ENCODE measurements at places on chromosomes 2 and 18.

GRCh38 chr2:102768892-102769291, 7.1 kb downstream of the TMEM182 start:
- no peak for DNase-seq

DNA sequence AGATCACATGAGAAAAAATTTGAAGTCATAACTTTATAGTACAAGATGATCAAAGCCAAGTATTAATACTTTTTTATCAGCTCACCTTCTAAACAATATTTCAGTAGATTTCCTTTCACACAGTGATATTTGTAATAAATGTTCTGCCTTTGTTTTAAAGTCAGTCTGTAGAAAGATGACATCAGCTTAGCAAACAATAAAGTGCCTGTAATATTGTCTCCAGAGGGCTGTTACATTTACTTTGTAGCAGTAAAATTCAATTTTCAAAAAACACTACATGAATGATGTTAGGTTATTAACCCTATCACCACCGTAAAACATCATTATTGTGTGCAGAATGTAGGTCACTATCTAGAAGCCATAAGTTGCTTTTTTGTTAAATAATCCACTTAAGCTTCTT, 49.6 kb downstream of the ZEB2 start:
- no peak for DNase-seq

GRCh38 chr2:134359367-134360081, 105.7 kb downstream of the MGAT5 start:
- no peak for DNase-seq

DNA sequence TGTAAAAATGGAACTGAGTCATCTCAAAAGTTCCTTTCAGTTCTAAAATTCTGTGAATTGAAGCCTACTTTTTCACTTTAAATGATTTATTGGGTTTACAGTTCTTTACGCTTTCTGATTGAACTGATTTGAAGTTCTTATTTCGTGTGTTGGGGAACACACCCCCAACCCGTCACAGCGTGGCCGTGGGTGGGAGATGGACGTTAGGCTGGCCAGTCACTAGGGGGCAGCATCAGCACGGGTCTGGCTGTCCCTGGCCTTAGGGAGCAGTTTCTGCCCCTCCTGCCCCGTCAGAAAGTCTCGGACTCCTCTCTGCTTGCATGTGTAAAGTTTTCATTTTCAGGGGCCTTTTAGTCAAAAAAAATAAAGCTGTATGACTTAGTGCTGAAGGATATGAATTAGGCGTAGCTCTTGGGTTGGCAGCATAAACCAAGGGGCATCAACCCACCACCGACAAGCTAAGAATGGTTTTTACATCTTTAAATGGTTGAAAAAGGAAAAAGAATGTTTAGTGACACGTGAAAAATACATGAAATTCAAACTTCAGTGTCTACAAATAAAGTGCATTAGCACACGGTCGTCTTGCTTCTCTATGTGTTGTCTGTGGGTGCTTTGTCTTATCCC, 63.4 kb downstream of the ZCCHC2 start:
- DNase-seq = peak; percentile 64

- no peak for DNase-seq
Observed at GRCh38 chr2:212831671-212832199, 293.1 kb upstream of the ERBB4 start.

- no peak for DNase-seq
Observed at GRCh38 chr2:197152451-197153228, 157.9 kb downstream of the ANKRD44 start.

GRCh38 chr2:168939918-168940317, 38.8 kb downstream of the G6PC2 start:
- no peak for DNase-seq

DNA sequence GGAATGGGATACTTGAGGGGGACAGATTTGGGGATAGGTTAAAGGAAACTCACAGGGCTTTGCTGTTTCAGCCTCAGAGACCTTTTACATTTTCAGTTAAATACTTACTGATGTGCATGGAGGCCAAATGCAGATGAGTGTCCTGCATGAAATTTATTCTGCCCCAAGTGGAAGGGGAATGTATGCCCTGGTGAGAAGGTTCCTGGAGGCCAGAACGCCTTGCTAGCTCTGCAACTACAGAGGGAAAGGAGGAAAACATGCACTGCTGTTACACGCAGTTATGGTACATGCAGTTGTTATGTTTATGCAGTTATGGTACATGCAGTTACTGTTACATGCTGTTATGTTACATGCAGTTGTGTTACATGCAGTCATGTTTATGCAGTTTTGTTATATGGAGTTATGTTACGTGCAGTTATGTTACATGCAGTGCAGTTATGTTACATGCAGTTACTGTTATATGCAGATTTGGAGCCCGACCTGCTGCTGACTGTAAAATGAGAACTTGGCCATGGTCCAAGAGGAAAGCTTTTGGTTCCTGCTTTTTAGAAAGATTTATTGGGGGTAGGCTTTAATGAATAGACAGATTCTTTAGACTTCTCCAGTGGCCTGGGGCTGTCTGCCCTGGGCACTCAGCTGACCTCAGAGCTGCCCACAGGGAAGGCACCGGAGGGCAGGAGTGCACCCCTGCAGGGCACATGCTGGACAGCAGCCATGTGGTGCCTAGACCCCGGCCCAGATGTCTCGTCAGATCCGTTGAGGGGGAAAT, 84.1 kb downstream of the LDLRAD4 start:
- DNase-seq = no peak

- no peak for DNase-seq
Observed at GRCh38 chr2:84424152-84424551, 34.9 kb downstream of the SUCLG1 start.

GRCh38 chr2:217911283-217912097, 91.3 kb downstream of the TNS1 start:
- DNase-seq = no peak

GRCh38 chr2:236162882-236163470, 5.2 kb downstream of the GBX2 start:
- DNase-seq = no peak

- no peak for DNase-seq
Observed at GRCh38 chr2:226904592-226904991, 68.7 kb downstream of the RHBDD1 start.

DNA sequence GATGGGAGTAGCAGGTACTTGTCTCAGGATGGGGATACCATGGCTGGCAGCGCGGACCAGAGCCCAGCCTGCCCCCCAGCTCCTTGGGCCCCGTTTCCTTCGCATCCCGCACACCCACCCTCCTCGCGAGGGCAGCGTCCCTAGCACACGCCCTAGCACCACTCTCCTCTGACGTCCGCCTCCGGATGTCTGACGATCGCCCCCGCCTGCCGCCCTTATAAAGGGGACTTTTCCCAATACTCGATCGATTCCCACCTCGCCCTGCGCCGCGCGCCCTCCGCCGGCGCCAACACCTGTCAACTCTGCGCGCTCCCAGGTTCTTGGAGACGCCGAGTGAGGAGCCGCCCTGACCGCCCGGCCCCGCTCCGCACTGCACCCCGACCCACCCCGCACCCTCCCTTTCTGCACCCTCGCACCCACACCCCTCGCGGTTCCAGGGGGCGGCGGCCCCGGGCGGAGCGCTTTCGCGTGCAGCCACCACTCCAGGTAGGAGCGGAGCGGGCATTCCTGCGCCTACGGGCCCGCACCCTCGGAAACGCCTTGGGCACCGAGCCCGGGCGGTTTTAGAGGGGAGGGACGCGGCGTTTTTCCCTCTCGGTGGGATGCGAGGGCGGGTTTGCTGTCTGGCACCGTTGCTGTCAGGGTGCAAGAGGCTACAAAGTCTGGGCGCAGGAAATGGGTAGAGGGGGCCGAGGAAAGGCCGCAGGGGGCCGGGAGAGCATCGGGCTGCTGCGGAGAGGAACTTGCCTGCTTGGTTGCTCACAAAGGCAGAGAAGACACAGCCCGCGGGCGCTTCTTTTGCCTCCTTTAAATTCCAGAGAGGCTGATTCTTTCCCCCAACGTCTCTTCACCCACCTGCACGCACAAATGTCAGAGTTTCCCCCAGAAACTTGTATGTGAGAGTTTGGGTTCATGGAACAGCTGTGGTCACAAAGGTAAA, at the start of gene SLC5A7:
Gene SLC5A7 (plus strand): TSS at position 247 of the 940 bp plus-strand sequence. CDS start 1,632 bp downstream, outside the sequence.
- DNase-seq = peak; percentile 73

DNA sequence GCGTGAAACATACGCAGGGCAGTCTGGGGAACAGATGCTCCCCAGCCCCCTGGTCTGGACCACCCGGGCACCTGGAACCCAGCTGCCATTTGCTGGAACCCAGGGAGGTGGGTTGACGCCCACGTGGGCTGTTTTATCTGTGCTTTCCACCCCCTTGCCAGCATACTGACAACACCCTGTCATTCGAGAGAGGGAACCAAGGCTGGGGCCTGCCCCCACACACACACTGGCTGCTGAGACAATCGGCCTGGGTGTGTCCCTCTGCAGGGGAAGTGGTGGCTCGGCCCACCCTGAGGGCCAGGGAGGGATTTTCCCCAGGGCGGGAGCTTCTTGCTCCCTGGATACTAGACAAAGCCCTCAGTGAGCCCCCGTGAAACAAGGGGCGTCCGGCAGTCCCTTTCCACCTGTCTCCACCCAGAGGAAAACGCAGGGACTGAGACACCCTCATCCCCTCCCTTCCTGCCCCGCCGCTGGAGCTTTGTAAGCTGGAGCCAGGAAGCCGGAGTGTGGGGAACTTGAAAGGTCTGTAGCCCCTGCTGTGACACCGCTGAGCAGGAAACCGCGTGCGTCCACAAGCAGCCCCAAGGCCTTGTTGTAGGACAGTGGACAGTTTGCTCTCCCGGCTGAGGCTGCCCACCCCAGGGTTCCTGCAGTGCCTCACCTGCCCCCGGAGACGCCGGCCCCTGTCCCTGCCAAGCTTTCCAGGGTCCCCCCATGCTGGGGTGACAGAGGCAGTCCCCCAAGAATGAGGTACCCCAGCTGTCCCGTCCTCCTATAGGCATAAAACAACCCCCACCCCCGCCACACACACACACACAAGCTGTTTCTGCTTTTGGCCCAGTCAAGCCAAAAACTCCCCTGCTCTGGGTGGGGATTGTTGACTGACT, 14.1 kb upstream of the KLF11 start:
- DNase-seq = peak; percentile 55

DNA sequence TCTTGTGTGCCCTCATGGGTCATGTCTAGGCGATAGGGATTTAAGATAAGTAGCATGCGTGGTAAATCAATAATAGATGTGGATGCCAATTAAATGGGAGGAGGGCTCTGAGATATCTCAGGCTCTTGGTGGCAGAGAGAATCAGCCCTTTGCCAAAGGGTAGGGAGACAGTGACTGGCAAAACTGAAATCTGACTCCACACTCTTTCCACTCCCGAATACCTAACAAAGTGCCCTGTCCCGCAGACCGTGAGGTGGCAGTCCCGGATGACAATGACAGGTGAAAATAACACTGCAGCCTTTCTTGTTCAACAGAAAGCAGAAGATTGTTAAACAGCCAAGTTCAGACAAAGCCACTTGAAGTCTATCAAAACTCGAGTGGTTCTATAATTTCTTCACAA, 47.0 kb downstream of the C2orf76 start:
- DNase-seq = no peak

DNA sequence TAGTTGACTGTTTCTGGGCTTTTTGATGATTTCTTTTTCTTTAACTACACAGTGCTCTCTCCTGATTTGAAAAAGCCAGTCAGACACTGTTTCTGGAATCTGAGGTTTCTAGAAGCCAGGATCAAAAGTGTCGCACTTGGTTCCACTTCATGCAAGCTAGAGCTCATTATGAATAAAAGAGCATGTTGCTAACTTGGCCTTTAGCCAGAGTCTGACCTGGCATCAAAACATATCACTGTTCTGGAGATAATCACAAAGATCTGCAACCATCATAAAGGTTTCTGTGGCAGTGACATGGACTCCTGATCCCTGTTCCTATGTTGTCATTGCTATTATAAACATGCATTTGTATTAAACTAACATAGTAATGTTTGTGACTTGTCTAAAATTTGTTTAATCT, 76.1 kb upstream of the MAPRE2 start:
- no peak for DNase-seq

- no peak for DNase-seq
Observed at GRCh38 chr2:230872151-230872967, 7.6 kb downstream of the ITM2C start.

- no peak for DNase-seq
Observed at GRCh38 chr2:114729026-114729425, 286.6 kb downstream of the DPP10 start.

- DNase-seq = no peak
Observed at GRCh38 chr2:23430263-23430662, 45.3 kb downstream of the KLHL29 start.

- DNase-seq = no peak
Observed at GRCh38 chr18:13423352-13423751, 204.8 kb downstream of the LDLRAD4 start.

DNA sequence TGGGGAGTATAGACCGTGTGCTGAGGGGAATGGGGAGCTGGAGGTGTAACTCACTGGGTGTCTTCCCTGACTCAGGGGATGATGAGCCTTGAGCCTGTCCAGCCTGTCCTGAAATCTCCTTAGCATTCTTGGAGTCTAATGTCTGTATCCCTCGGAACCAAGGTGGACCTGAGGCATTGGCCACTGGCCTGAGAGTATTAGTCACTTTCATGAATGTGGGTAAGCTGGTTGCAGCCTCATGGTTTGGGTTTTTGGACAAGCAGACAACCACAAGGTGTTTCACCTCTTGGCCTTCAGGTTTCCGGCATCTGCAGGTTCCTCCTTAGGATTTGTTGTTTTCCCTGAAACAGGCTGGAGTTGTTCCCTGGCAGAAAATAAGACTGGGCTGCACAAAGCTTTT, 63.2 kb downstream of the PRKCE start:
- no peak for DNase-seq

- DNase-seq = no peak
Observed at GRCh38 chr2:64114912-64115277, 29.3 kb downstream of the PELI1 start.

- no peak for DNase-seq
Observed at GRCh38 chr18:74942319-74942910, 266.5 kb downstream of the PTGR3 start.

- no peak for DNase-seq
Observed at GRCh38 chr2:199606193-199606780, 148.5 kb upstream of the SATB2 start.

All from left lung (tissue), 14 donors.